ENCODE measurements at places on chromosomes 11 and 22.

DNA sequence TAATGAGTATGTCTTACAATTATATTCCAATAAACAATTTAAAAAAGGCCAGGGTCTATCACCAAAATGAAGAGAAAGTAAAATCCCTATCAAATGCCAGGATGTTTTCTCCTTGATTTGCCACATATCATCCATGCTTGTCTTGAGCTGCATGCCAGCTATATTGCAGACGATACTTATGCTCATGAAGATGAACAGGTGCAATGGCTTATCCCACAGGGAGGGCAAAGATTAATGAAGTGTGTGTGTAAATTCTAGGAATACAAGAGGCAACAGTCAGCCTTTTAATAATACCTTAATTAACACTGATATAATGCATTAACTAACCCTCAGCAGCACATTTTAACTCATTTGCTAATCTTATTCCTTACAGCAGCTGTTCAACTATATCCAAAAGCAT is 850.5 kb downstream of the KCNA4 start:
- DNase-seq: no peak

- no peak for DNase-seq
These were observed 32.9 kb downstream of the TST start for GRCh38 chr22:36986242-36986821.

DNA sequence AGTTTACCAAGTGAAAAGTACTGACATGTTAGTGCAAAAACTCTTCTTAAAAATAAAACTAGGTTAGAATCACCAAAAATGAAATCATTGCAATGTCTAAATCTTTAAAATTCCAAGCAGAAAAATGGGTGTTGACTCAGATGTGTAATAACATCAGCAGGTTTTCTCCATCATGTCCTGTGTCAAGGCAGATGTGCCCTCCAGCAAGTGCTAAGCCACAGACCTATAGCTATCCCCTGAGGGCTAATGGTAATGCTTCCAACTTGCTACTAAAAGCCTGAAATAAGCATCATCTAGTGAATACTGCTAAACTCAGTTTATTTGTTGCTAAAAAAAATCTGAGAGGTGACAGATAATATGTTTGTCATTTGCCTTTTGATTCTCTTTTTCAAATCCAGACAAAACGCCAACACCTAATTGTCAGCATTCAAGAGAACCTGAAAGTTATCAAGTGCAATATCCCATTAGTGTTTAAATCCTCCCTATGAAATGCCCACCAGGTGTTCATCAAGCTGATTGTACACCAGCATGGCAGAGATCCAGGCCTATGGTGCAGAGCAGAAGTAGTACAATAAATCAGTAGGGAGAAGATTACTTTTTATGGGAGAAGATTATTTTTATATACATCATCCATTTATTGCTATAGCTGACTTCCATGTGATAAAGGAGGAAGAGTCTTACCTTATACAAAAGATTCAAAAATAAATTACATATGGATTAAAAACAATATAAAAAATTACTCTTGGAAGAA is 55.1 kb upstream of the SYT9 start:
- DNase-seq: no peak

- peak; percentile 98 for DNase-seq
These were observed 49.1 kb downstream of the MICAL2 start for GRCh38 chr11:12159351-12160099.

- DNase-seq: peak; percentile 34
These were observed 18.9 kb upstream of the PISD start for GRCh38 chr22:31680861-31681341.

DNA sequence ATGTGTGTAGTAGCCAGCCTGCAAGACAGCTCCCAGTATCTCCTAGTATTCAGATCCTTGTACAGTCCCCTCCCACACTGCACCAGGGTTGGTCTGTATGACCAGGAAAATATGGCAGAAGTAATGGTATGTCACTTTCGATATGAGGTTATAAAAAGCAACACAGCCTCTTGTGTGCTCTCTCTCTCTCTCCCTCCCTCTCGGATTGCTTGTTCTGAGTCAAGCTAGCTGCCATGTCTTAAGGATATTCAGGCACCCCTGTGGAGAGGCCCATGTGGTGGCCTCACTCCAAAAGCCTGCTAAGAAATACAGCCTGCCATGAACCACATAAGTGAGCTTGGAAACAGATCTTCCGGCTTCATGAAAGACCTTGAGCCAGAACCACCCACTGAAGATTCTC is 25.4 kb downstream of the FXYD6 start:
- DNase-seq: no peak

DNA sequence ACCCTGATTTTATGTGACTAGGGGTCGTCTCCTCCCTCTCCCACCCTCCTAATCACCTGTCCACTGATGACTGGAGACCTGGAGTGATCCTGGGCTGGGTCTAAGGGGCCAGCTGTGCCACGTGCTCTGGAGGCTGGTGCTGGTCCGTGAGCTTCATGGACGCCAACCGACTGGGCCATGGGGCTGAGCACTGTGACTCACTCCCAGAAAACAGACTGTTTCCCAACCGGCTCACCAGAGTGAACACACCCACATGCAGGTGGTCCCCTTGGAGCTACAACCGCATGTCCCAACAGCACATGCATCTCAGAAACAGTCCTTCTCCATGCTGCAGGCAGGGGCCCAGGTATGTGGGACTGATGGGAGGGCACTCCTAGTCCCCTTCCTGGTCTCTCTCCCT is 14.0 kb upstream of the LMO1 start:
- no peak for DNase-seq

DNA sequence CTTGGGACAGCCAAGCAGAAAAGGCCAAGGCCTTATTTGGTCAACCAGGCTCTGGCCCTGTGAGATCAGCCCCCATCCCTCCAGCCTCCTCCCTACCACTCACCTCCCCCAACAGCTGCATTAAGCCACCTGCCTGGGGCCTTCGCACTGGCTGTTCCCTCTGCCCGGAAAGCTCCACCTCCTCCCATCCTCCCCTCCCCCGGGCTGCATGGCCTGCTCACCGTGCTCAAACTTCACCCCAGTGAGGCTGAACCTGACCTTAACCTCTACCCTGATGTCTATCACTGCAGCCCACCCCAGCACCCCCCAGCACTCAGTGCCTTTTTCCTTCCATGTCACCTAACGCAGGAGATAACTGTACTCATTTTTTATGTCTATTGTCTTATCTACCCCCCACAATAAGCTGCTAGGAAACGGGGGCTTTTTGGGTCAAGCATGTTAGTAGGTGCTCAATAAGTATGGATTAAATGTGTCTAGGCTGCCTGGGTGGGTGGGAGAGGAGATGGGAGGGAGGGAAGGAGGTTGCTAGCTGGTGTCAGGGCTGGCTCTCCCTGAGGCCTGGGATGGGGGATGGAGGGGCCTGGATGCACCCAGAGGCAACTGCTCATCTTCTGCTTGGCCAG is 912 bp downstream of the PTPRCAP start:
- DNase-seq: peak; percentile 19

DNA sequence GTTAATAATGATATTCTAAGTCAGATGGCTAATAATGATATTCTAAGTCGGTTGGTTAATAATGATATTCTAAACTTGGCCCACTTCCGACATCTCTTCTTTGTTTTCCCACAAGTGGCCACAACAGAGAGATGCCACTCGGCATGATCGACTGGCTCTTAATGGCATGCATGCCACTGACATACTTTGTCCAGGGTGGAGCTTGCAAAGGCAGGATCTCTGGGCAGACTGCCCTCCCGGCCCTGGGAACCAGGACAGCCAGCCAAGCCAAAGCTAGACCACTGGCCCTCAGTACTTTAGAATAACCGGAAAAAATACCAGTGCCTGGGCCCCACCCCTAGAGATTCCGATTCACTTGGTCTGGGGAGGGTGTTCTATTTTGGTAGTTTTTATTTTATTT is 78.1 kb downstream of the KIAA1671 start:
- DNase-seq: no peak
